ENCODE measurements at places on chromosomes 16 and 17. TPM values are rescaled to one million over a fixed set of nuclear protein-coding genes. Genes with fewer than 3 reads are reported as not detected.

Gene ABAT
- total RNA-seq: 6.2 TPM

DNA sequence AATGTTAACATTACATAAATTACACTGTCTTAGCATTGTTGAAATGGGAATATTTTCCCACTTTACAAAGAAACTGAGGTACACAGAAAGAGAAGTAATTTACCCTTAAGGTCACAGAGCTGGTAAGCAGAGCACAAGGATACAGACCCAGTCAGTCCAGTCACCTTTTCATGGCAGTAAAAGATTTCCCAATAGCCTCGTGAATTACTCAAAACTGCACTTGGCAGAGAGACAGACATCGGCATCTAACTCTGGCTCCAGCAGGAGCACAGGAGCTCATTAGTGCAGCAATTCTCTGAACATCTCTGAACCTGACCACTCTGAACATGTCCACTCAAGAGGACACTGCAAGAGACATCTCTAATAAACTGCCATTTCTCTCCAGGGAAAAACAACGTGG lies 3.1 kb downstream of the TEX2 start:
- DNase-seq: no peak
- peak overlapping the region; percentile 42 for H3K4me3 ChIP-seq
- no peak overlapping the region for H3K27ac ChIP-seq
- no peaks in the 10 kb centered on the region for H3K36me3 ChIP-seq
- no peaks in the 10 kb centered on the region for H3K27me3 ChIP-seq
- H3K4me1 ChIP-seq: no peaks in the 10 kb centered on the region

Gene PLLP
- 1.8 TPM for total RNA-seq

Gene TNFSF12
- total RNA-seq: 7.1 TPM

GRCh38 chr17:2042390-2042847 lies 597 bp downstream of the OVCA2 start:
- no peaks in the 10 kb centered on the region for H3K27me3 ChIP-seq
- peaks cover 7% of the 10 kb centered on the region for H3K36me3 ChIP-seq
- H3K4me3 ChIP-seq: peak overlapping the region; percentile 90
- no peak overlapping the region for H3K27ac ChIP-seq

- H3K27me3 ChIP-seq: no peaks in the 10 kb centered on the region
- H3K36me3 ChIP-seq: peaks cover 19% of the 10 kb centered on the region
- no peaks in the 10 kb centered on the region for H3K4me1 ChIP-seq
- DNase-seq: no peak
- H3K27ac ChIP-seq: no peak overlapping the region
These were observed 21.7 kb downstream of the IL4R start for GRCh38 chr16:27335349-27336053.

DNA sequence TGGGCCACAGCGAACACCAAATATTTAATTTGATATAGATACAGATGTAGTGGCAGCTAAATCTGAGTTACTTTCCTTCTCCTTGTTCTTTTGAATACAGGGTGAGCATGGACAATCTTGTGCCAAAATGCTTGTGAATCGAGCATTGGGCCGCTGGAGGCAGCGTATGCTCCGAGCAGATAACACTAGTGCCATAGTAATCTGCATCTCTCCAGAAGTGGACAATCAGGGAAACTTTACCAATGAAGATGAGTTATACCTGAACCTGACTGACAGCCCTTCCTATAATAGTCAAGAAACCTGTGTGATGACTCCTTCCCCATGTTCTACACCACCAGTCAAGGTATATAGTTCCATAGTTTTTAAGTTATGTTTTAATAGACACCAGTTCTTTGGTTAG lies 21.2 kb upstream of the BCAS3 start:
- no peak overlapping the region for H3K4me3 ChIP-seq
- H3K36me3 ChIP-seq: peaks cover 23% of the 10 kb centered on the region
- H3K4me1 ChIP-seq: no peaks in the 10 kb centered on the region
- no peaks in the 10 kb centered on the region for H3K27me3 ChIP-seq

DNA sequence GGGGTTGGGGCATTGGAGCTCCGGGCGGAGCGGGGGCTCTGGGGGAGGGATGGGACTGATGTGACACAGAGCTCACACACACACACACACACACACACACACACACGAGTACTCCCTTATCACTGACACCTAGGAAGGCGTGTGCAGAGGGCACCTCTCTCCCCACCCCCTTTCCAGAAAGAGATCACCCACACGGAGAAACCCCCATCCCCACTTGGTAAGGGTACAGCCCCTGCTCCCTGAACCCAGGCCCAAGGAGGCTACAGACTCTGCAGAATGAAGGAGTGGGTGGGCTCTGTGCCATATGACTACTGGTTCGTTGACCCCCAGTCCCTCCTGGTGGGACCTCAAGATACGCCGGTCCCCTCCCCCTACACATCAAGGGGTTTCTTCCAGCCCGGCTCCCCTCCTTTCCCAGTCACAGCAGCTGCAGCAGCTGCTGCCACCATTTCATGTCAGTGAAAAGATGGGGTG lies 8.7 kb upstream of the ARHGAP23 start:
- no peaks in the 10 kb centered on the region for H3K36me3 ChIP-seq
- no peak overlapping the region for H3K27ac ChIP-seq
- peaks cover 3% of the 10 kb centered on the region for H3K27me3 ChIP-seq
- DNase-seq: peak; percentile 43

DNA sequence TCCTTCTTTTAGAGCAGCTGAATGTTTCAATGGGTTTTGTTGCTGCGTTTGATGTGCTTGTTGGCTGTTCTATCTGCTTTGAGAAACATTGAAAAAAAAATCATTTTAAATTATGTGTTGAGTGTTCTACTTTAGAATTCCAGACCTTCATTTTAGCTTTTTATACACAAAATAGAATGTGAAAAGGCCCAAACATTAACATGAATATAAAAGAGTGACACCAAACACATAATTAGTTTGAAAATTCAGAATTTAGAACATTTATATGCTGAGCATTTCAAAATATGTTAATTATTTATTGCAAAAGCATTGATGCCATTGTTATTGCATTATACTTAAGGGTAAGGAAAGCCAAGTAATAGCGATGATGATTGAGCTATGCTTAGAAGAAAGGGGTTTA lies 2.9 kb downstream of the NFAT5 start:
- peaks cover 4% of the 10 kb centered on the region for H3K4me1 ChIP-seq
- H3K4me3 ChIP-seq: peak overlapping the region; percentile 59
- no peak overlapping the region for H3K27ac ChIP-seq

DNA sequence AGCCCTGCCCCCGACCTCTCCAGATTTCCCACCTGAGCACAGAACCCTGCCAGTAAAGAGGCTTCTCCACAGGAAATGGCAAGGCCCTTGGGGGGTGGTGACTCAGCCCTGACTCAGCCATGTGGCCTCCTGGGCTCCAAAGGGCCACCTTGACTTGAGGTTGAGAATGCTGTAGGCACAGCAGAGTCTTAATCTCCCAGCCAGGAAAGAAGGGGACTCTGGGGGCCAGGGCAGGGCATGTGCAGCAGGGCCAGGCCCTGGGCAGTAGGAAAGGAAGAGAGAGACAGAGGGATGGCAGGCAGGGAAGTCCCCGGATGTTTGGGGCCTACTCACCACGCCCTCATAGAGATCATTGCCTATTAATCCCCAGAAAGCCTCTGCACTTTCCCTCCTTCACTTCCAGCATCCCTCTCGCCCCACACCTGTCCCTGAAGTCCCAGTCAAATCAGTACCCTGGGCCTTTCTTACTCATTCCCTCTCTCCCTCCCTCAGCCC lies 4.8 kb upstream of the ITGA3 start:
- no peak overlapping the region for H3K27ac ChIP-seq
- H3K27me3 ChIP-seq: no peaks in the 10 kb centered on the region
- peak; percentile 75 for DNase-seq
- 0 out of 3 replicates have a peak overlapping the region, but pooled peaks have one; percentile 17 for H3K4me3 ChIP-seq
- no peaks in the 10 kb centered on the region for H3K36me3 ChIP-seq

DNA sequence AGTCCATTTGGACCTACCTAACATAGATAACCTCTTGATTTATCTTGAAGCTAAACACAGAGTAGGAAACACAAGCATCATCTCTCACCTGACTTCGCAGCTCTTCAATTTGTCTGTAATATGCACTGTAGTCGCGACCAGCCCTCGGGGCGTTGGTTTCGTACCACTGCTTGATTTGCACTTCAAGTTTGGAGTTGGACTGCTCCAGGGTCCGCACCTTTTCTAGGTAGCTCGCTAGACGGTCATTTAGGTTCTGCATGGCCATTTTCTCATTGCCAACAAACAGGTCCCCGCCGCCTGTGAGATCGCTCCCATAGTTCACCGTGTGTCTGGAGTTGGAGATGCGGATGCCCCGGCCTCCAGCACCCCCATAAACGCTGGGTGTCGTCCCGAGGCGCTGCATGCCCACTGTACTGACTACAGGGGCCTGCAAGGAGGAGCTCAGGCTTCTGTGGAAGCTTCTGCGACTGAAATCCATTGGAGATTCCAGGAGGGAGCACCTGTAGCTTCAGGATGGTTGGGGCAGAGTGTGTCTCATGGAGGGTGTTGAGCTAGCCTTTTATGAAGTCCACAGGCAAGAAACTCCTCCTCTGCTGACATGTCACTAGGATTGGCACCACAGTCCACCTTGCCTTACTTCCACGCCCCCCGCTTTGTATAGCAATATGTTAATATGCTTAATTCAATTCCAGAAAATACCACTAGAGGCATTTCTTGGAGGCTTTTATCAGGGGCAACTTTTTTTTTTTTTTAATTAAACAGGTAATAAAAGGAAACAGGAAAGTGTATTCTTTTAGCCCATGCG lies at the start of gene KRT20:
KRT20 (minus strand) TSS at position 535 of the 805 bp plus-strand sequence; CDS start at position 478, 57 bp downstream.
- H3K4me3 ChIP-seq: no peak within 1 kb of the TSS
- H3K27ac ChIP-seq: no peak within 1 kb of the TSS
- no peak for DNase-seq
- no peaks in the 10 kb centered on the region for H3K4me1 ChIP-seq

Gene ZFPM1
- total RNA-seq: 3.6 TPM

DNA sequence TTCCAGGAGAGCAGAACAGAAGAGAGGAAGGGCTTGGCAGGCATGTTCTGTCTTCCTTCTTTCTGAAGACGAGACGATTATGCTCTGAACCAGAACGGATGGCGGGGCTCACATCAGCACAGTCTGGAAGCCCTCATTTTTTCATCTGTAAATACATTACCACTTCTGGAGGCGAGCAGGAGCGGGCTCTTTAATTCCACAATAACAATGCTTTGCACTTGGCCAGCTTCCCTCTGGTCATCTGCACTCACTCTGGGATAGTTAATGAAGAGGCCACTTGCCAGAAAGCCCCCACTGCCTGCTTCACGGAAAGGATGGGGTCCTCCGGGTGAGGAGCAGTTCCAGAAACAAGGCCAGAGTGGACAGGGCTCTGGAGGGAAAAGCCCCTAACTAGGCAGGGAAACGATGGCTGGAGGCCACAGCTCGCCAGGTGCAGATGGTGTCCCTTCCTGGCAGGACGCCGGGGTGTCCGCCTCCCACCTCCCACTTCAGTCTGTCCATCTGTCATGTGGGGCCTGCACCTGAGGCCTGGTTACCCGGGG lies 13.1 kb upstream of the BCAR1 start:
- no peaks in the 10 kb centered on the region for H3K4me1 ChIP-seq
- no peaks in the 10 kb centered on the region for H3K27me3 ChIP-seq
- peak overlapping the region; percentile 81 for H3K4me3 ChIP-seq
- peaks cover 3% of the 10 kb centered on the region for H3K36me3 ChIP-seq
- no peak for DNase-seq

Gene AKAP10
- total RNA-seq: 20.2 TPM

Gene NOG
- not detected for total RNA-seq

- no peak for DNase-seq
- no peak overlapping the region for H3K4me3 ChIP-seq
- H3K36me3 ChIP-seq: no peaks in the 10 kb centered on the region
- H3K4me1 ChIP-seq: no peaks in the 10 kb centered on the region
These were observed 232.3 kb downstream of the XYLT1 start for GRCh38 chr16:17238285-17239028.

DNA sequence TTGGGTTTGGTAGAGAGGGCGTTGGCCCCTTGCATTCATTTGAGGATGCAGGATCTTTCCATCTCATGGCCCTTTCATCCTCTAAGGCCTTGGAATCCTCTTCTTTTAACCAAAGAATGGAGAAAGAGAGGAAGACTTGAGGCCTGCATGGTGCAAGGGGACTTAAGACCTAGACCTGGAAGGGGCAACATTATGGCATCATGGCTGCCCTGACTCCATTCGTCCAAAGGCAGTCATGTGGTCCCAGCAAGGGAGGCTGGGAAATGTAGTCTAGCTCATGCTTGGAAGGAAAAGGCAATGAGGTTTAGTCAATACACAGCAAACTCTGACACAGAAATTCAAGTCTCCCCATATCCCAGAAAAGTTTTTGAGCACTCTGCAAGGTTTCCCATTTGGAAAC lies 30.7 kb upstream of the CDRT4 start:
- peaks cover 29% of the 10 kb centered on the region for H3K36me3 ChIP-seq
- H3K4me1 ChIP-seq: no peaks in the 10 kb centered on the region
- DNase-seq: peak; percentile 47
- no peaks in the 10 kb centered on the region for H3K27me3 ChIP-seq
- H3K4me3 ChIP-seq: no peak overlapping the region

DNA sequence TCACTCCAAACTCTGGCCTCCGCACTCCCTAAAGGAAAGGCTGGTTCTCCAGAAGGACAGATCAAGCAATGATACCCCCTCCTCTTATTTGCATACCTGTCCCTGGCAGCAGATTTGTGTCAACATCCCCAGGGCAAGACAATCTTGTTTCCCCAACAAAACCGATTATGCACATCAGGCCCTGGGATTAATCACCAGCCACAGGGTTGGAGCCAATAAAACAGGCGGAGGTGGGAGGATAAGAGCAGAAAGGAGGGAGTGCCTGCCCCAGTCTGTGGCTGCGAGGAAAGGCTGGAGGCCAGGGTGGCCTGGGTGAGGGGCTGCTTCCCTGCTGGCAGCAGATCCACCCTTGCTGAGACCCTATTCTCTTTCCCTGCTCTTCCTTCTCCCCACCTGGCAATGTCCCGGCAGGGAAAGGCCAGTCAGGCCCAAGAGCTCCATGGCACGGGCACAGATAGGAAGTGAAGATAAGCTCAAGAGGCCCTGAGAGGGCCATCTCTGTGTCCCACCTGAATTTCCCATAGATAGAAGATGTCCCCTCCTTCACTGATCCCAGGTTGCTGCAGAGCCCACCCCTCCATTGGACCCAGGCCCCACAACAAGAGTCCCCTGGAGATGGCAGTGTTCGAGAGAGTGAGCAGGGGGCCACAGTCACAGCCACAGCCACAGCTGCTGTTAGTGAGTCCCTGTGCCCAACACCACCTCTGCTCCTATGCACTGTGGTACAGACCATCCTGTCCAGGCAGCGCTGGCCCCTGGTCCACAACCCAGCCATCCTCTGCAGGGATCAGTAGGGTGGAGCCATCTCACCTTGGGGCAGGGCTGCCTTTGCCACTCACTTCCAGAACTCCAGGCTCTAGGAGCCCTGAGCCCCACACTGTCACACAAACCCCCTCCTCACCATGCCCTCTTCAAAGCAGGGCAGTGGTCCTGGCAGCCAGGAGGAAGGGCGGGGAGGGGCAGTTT lies 137.5 kb downstream of the SDK2 start:
- peaks cover 15% of the 10 kb centered on the region for H3K36me3 ChIP-seq
- no peak for DNase-seq
- H3K4me3 ChIP-seq: no peak overlapping the region
- H3K27me3 ChIP-seq: no peaks in the 10 kb centered on the region
- no peak overlapping the region for H3K27ac ChIP-seq

Gene NGFR
- 9.6 TPM for total RNA-seq

- H3K27me3 ChIP-seq: no peaks in the 10 kb centered on the region
- H3K4me1 ChIP-seq: peaks cover 2% of the 10 kb centered on the region
- H3K27ac ChIP-seq: no peak overlapping the region
- DNase-seq: no peak
- H3K4me3 ChIP-seq: no peak overlapping the region
These were observed 364.0 kb downstream of the NPIPA8 start for GRCh38 chr16:17972460-17972943.

- no peaks in the 10 kb centered on the region for H3K4me1 ChIP-seq
- peaks cover 9% of the 10 kb centered on the region for H3K36me3 ChIP-seq
- no peaks in the 10 kb centered on the region for H3K27me3 ChIP-seq
These were observed 53.9 kb upstream of the ERCC4 start for GRCh38 chr16:13866073-13866472.

Gene SLC6A4
- total RNA-seq: 0.44 TPM
